Lower lobe of right lung (tissue), 2 donors: ENCODE measurements at places on chromosomes 1 and 21. TPM values are rescaled to one million over a fixed set of nuclear protein-coding genes. Genes with fewer than 3 reads are reported as not detected.

The OPTC gene
- not detected for total RNA-seq

DNA sequence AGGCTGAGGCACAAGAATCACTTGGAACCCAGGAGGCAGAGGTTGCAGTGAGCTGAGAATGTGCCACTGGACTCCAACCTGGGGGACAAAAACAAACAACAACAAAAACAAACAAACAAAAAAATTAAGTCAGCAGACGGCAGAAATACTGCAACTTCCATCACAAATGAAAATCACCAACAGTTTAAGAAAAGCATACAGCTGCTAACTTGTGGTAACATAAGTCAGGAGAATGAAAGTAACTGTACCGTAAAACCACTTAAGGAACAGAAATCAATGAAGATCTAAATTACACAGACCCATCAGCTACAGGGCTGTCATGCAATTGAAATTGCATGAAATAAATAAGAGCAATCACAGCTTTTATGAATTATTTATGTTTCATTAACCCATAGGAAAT, 25.0 kb downstream of the MCOLN2 start:
- DNase-seq = no peak
- no peaks in the 10 kb centered on the region for H3K4me1 ChIP-seq
- no peaks in the 10 kb centered on the region for H3K36me3 ChIP-seq
- H3K27ac ChIP-seq = no peak overlapping the region

GRCh38 chr1:19096036-19096833, 113.8 kb downstream of the UBR4 start:
- H3K4me1 ChIP-seq = no peaks in the 10 kb centered on the region
- peaks cover 100% of the 10 kb centered on the region for H3K36me3 ChIP-seq
- peak; percentile 66 for DNase-seq
- no peak overlapping the region for H3K4me3 ChIP-seq
- no peaks in the 10 kb centered on the region for H3K27me3 ChIP-seq

The PDE4DIP gene
- total RNA-seq = 153 TPM

GRCh38 chr1:81548918-81549587, 251.7 kb upstream of the ADGRL2 start:
- H3K4me1 ChIP-seq = peaks cover 9% of the 10 kb centered on the region
- no peaks in the 10 kb centered on the region for H3K36me3 ChIP-seq
- H3K27ac ChIP-seq = no peak overlapping the region
- no peak for DNase-seq
